Subcutaneous adipose tissue (tissue), 4 donors: ENCODE measurements at places on chromosomes 12 and 14. TPM values are rescaled to one million over a fixed set of nuclear protein-coding genes. Genes with fewer than 3 reads are reported as not detected.

Gene VASH1
- 10.7 TPM for total RNA-seq

Gene CCND2
- total RNA-seq: 52.2 TPM

Gene LHX5
- not detected for total RNA-seq

Gene NCAPD2
- total RNA-seq: 25.2 TPM

Gene RNASE1
- total RNA-seq: 885 TPM

Gene P3H3
- total RNA-seq: 11.3 TPM

Gene PPP1R1A
- total RNA-seq: 959 TPM

Gene KLRD1
- total RNA-seq: 7.0 TPM

Gene ACVRL1
- 271 TPM for total RNA-seq

Gene MFAP5
- total RNA-seq: 168 TPM
